ENCODE measurements at places on chromosomes 7 and 10.

- DNase-seq, result no peak
Measured at GRCh38 chr7:155860461-155860839, 48.2 kb upstream of the SHH start.

GRCh38 chr7:66326501-66327215, 121.5 kb downstream of the TPST1 start:
- no peak for DNase-seq

DNA sequence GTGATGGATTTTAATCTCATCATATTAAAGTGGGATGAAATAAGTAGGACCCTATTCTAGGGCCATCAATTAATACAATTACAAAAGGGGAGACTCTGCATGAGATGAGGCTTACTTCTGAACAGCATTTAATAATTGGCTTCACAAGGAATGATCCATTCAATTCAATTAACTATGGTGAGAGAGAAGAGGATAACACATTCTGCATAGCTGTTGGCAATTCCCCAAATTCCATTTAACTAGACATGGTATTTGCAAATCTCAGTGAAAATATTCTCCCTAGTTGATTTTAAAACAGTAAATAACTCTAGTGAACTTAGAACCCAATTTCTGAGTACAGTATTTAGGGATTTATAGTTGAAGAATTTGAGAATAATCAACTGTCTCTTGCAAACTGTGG, 145.3 kb downstream of the NOC3L start:
- DNase-seq, result no peak

GRCh38 chr10:125396676-125397075, 236.3 kb upstream of the CTBP2 start:
- no peak for DNase-seq

- DNase-seq, result no peak
Measured at GRCh38 chr7:13454916-13455592, 534.4 kb downstream of the ETV1 start.

- no peak for DNase-seq
Measured at GRCh38 chr10:89929282-89930026, 228.1 kb downstream of the KIF20B start.

- DNase-seq, result no peak
Measured at GRCh38 chr7:148397985-148398384, 192.6 kb upstream of the C7orf33 start.

DNA sequence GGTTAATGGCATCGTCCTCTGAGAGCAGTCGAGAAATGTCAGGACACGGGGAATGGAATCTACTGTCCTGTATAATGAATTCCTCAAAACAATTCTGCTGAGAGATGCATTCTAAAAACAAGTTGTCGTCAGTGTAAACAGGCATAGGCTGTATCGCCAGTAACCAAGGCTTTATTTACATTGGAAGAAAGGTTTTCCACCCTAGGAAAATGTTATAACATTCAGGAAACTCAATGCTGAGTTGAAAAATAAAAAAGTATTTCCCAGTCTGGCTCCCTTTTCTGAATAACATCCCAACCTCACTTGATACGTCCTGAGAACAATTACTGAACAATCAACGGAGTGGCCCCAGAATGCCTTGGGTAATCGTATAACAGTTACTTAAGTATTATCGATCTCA, 79.6 kb upstream of the UCN3 start:
- no peak for DNase-seq

- DNase-seq, result no peak
Measured at GRCh38 chr7:66399566-66399965, 194.4 kb downstream of the TPST1 start.

DNA sequence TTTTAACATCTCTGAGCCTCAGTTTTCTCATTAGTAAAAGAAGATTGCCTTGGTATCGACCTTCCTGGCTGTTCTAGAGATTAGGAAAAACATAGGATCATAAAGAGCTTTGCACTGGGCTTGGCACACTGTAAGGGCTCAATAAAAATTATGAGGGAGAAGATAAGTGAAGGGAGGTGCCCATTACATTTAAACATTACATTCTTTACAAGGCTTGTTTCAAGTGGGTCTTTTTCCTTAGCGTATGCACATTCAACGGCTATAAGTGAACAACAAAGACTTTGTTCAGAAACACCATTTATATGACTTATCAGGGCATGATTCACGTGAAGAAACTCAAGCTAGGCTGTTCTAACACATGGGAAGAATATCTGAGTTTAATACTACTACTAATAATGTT, 351.9 kb upstream of the NPVF start:
- no peak for DNase-seq

DNA sequence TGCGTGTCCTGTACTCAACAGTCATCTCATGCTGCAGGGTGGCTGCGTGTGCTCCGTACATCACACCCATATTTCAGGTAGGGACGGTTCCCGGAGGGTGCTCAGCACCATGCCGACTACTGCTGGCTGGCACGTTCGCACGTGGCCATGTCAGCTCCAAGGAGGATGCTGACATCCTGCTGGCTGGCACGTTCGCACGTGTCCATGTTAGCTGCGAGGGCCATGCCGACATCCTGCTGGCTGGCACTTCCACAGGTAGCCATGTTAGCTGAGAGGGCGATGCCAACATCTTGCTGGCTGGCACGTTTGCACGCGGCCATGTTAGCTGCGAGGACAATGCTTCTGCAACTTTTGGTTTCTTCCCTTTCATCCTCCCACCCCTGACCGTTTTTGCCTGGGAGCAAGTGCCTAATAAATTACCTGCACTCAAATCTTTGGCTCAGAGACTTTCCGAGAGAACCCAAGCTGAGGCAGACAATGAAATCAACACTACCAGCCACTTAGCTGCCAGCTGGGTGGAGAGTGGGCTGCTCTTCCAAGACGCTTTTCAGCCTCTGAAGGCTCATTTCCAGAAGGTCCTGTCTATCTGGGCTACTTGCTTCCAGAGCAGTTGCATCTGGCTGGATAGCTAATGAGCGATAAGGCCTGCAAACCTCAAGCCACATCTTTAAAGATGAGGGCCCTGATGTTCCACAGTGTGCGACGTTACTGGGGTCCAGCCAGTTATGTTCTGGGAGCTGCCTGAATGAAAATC, 104.6 kb downstream of the WDR37 start:
- no peak for DNase-seq

GRCh38 chr10:52032681-52033629, 281.1 kb upstream of the DKK1 start:
- DNase-seq, result no peak

DNA sequence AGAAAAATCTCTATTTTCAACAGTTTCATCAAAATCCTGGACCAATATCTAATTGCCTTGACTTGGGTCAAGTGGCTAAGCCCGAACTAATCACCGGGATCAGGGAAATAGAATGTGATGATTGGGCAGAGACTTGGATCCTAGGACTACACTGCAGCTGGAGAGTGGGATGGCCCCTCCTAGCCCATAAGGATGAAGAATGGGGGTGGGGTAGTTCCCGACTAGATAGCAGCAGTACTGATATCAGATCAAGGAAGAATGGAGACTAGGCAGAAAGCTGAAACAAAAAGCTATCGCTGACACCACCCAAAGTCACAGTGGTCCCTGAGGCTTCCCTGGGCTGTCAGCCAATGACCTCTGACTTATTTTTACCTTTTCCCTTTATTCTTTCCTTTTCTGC, 160.4 kb upstream of the PHYHIPL start:
- DNase-seq, result no peak

- no peak for DNase-seq
Measured at GRCh38 chr7:36615852-36616540, 108.3 kb downstream of the AOAH start.

Data from lower lobe of right lung (tissue), 2 donors.